ENCODE measurements at places on chromosomes 7 and 10.

GRCh38 chr7:152115021-152115718 lies 89.7 kb downstream of the GALNT11 start:
- no peak for DNase-seq

- DNase-seq: no peak
Observed at GRCh38 chr7:66503036-66503370, 125.7 kb upstream of the KCTD7 start.

DNA sequence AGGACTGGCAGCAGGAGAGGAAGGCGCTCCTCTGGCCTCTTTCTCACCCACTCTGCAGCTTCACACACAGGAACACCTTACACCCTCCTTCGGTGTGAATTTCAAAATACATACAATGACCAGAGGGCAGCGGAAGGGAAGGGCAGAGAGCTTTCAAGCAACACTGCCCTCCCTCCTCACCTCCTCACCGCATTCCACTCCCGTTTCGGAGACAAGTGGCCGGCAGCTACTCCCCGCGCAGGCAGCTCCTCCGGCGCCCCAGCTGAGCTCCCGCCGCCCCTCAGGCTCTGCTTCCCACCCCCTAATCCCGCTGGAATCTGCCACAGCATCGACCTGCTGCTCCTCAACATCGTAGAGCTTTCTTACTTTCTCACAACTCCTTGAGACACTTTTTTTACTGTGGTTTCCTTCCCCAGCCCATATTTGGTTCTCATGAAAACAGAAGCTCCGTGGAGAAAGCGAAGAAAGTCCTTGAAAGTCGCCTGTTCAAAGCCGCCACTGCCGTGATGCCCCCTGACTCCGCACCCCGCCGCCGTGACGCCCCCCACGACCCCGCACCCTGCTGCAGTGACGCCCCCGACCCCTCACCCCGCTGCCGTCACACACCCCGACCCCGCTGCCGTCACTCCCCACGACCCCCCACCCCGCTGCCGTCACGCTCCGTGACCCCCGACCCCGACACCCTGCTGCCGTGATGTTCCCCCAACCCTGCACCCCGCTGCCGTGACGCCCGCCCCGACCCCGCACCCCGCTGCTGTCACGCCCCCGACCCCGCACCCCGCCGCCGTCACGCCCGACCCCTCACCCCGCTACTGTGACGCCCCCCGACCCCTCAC lies 14.6 kb upstream of the GPER1 start:
- no peak for DNase-seq

- DNase-seq: no peak
Observed at GRCh38 chr7:121689749-121690148, 183.2 kb upstream of the PTPRZ1 start.

GRCh38 chr10:113019096-113019495 lies 69.0 kb downstream of the TCF7L2 start:
- DNase-seq: no peak

All from NCI-H146 (cell line).